ENCODE measurements at places on chromosomes 12 and 14. TPM values are rescaled to one million over a fixed set of nuclear protein-coding genes. Genes with fewer than 3 reads are reported as not detected.

The SLC6A12 gene
- total RNA-seq, result 1.3 TPM

GRCh38 chr14:76497550-76498462 is 121.9 kb downstream of the ESRRB start:
- H3K4me1 ChIP-seq, result no peaks in the 10 kb centered on the region
- DNase-seq, result no peak
- no peaks in the 10 kb centered on the region for H3K36me3 ChIP-seq
- no peak overlapping the region for H3K27ac ChIP-seq
- H3K27me3 ChIP-seq, result no peaks in the 10 kb centered on the region

- no peak for DNase-seq
- H3K4me3 ChIP-seq, result peak overlapping the region; percentile 11
- peaks cover 36% of the 10 kb centered on the region for H3K4me1 ChIP-seq
- no peak overlapping the region for H3K27ac ChIP-seq
- no peaks in the 10 kb centered on the region for H3K36me3 ChIP-seq
These were observed 126.2 kb downstream of the CRADD start for GRCh38 chr12:93803424-93803807.

- H3K4me3 ChIP-seq, result no peak overlapping the region
- DNase-seq, result no peak
- no peaks in the 10 kb centered on the region for H3K4me1 ChIP-seq
These were observed 119.7 kb downstream of the FBXL14 start for GRCh38 chr12:1474574-1475153.

- no peak overlapping the region for H3K4me3 ChIP-seq
- peak; percentile 51 for DNase-seq
- no peaks in the 10 kb centered on the region for H3K36me3 ChIP-seq
- no peak overlapping the region for H3K27ac ChIP-seq
These were observed 602 bp downstream of the APEX1 start for GRCh38 chr14:20455355-20456300.

Measured in activated T-cell treated with anti-CD3 and anti-CD28 coated beads, Interleukin-2, amount 50 U/mL, for 72 hours (primary cell).